CD8-positive, alpha-beta T cell (primary cell): ENCODE measurements at places on chromosomes 7 and 10.
A peak's percentile ranks its signal among the peaks of the same experiment; 100 is the strongest.

DNA sequence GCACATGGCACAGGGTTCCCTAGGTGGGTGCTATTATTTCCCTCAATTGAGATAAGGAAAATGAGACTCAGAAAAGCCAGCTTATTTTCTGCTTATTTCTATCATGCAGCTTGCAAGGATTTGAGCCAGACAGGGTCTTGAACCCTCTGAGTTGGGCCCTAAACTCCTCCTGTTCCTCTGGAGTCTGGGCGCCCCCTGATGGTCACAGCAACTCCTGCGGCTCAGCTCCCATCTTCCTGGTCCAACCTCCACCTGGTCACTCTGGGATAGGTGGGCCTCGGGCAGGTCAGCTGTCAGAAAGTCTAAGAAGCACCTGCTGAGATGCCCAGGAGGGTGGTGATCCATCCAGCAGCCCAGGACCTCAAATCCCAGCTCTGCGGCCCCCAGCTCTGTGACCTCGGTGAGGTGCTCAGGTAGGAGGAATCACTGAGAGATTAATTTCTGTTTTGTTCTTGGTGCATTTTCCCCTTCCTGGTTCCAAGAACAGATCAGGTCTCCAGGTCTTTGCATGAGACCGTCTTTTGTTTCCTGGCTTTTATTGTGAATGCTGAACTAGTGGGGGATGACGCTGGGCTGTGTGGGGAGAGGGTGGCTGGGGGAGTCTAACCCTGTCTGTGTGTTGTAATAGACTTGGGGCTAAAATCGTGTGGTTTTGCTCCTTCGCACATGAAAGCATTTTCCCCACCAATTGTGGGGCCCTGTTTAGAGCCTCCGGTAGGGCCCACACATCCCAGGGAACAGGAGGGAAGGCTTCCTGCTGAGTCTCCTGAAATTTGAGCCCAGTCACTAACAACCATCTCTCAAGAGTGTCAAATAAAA is 32.8 kb downstream of the TMEM130 start:
- DNase-seq = peak; percentile 16

GRCh38 chr10:3866332-3866731 is 81.3 kb upstream of the KLF6 start:
- DNase-seq = no peak

DNA sequence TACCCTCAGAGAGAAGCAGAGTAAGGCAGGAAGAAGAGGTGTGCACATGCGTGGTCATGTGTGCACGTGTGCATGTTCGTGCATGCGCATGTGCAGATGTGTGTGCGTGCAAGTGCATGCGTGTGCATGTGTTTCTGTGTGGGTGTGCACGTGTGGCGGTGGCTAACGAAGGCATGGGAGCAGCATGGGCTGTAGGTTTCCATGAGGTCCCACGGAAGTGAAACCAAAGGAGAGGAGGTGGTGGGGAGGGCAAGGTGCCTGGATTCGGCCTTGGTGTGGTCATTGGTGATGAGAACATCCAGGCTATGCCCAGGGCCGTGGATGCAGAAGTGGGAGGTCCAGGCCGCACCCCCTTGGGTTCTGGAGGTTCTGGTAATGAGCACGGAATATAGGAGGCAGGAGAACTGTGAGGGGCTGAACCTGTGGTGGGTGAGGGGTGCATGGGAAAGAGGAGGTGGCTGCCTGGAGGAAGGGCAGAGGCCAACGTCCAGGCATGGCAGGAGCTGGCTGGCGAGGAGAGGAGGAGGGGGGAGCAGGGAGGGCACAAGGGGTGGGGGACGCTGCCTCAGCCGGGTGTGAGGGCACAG is 2.4 kb upstream of the INPP5A start:
- DNase-seq = no peak

DNA sequence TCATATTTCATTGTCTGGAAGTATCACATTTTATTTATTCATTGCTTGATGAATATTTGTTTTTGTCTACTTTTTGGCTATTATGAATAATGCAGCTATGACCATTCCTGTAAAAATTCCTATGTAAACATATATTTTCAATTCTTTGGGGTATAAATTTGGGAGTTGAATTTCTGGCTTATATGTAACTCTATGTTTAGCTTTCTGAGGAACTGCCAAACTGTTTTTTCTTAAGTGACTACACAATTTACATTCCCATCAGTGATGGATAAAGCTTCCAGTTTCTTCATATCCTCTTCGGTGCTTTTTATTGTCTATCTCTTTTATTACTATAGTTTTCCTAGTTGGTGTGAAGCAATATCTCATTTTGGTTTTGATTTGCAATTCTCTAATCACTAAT is 115.6 kb upstream of the CXCL12 start:
- DNase-seq = no peak

GRCh38 chr10:21532694-21533466 is 1.2 kb upstream of the MLLT10 start:
- no peak for DNase-seq

- peak; percentile 28 for DNase-seq
Measured at GRCh38 chr7:23696916-23697441, 13.0 kb upstream of the STK31 start.

DNA sequence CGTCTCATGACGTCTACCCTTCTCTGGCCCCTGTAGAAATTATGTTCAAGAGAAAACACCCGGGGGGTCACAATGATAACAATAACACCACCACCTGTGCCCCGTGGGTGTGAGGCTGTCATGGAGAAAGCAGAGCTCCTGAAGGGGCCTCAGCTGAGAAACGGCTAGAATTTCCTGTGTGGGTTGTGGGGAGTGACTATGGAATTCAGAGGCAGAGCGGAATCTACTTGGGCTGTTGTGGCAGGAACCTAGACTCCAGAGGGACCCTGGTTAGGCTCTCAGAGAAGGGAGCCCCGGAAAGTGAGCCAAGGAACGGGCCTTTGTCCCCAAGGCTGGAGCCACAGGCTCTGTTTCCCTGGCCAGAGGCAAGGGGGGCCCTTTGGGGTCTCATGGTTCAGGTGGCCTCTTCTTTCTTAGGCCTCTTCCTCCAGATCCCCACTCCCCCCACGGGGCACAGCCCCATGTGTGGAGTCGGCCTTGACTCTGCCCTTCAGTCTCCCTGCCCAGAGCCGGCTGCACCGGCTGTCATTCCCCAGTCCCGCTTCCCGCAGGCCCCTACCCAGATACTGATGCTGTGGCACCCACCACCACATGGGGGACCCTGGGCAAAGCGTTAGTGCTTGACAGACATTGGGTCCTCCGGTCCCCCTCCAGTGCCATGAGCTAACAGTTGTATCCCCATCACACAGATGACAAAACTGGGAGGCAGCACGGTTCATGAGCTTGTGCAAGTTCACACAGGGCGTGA is 6.5 kb upstream of the GIMAP8 start:
- no peak for DNase-seq

DNA sequence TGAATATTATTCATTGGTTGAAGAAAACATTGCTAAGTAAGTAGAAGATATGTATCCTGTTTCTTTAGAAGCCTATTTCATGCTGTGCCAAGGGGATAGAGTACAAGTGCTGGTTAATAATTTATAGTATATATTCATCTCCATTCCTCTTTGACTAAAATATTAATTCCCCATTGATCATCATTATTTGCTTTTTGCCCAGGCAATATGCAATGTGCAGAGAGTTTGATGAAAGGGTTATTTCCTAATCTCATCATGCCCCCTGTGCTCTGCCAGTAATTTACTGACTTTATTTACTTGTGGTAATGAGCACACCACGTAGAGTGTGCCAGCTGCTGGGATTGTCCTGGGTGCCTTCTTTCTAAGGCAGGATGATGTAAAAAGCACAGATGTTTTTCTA is 180.9 kb downstream of the REEP3 start:
- DNase-seq = no peak

- DNase-seq = no peak
Measured at GRCh38 chr10:24661376-24661775, 62.3 kb downstream of the ARHGAP21 start.

DNA sequence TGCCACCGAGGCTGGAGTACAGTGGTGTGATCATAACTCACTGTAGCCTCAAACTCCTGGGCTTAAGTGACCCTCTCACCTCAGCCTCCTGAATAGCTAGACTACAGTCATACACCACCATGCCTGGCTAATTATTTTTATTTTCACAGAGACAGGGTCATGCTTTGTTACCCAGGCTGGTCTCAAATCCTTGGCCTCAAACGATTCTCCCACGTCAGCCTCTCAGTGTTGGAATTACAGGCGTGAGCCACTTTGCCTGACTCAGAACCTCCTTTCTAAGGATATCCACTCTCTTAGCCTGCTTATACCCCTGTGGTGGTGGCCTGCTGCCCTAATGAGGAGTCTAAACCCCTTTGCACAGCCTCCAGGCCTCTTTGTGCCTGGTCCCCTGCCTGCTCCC is 4.2 kb upstream of the IGFBP1 start:
- no peak for DNase-seq

DNA sequence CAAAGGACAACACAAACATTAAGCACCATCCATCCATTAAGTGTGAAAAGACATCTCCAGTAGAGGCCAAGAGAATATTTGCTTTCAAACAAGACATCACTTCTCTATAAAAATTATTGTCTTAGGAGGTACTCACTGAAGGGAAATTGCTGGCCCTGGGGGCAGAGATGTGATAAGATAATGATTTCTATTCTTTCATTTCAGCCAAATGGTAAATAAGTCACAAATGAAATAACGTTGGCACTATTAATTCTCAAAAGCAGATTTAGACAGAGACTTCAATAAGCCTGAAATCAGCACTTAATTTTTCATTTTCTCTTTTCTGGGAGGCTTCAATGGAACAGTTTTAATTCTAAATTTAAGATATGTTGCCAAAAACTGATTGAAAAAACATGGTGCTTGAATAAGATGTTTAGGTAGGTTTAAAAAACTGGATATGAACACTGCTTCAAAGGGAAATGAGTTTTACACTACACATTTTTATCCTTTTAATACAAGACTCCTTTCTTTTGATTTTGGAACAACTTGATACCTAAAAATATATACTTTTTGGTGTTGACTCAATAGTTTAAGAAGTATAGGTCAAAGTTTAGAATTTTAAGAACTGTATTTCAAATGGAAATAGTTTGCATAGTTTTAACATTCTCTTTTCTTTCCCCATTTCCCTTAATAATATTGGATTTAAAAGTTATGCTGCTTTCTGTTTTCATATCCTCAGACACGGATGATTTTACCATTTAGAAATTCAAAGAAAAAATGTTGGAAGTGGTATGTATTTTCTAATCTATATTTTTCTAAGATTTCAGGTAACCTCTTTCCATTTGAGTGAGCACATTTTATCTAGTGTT is 204.0 kb downstream of the AHR start:
- DNase-seq = no peak

GRCh38 chr7:18087026-18087686 is 59.5 kb upstream of the PRPS1L1 start:
- DNase-seq = no peak

DNA sequence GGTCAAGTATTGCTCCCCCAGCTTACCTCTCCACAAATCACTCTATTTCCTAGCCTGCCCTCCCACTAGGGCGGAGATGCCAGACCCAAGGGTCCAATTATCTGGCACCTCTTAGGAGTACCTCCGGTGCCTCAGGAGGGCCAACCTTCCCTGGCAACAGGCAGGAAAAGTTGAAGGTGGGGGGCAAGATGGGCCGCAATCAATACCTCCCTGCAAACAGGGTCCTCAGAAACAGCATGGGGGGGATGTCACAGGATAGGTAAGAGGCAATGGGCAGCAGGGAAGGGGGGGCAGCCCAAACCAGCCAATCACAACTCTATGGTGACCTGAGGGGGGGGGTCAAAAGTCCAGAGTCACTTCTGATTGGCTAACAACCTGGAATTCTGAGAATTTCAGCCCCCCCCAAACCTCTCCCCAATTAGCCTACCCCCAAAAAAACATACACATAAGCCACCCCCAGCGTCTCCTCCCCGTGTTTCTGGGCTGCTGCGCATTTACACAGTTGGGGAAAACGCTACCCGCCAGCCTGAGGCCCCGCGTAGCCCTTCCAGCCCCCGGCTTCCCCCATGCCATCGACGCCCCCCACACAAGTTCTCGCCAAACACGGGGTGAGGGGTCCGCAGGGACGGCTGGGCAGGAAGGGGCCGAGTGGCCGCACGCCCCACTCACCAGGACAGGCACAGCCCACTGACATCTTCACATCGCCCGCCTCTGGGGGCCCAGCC is 589 bp downstream of the LDB1 start:
- DNase-seq = peak; percentile 67

DNA sequence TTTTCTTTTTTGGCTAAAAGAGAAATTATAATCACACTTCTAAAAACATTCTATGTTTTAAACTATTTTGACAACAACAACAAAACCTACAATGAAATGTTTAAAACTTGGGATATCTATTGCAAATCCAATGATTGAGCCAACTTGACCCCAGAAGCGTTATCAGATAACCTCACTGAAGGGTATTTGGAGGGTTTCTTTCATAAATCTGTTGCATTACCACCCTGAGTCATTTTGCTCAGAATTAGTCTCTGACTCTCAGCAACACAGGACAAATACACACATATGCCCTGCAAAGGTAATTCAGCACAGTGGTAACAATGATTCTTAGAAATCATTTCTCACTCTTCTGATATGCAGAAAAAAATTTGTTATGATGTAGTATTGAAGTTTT is 2.3 kb upstream of the COL1A2 start:
- DNase-seq = no peak
